A549 treated with CORT108297 at 1 μM for 4 hours (cell line): ENCODE measurements at places on chromosomes 11 and 22. TPM values are rescaled to one million over a fixed set of nuclear protein-coding genes. Genes with fewer than 3 reads are reported as not detected.

Gene EIF3F
- total RNA-seq, result 325 to 401 TPM (median 339 TPM) in 5 replicates

Gene SPECC1L
- 12.0 to 15.6 TPM (median 14.4 TPM) in 5 replicates for total RNA-seq

Gene HIPK3
- 12.2 to 17.8 TPM (median 15.2 TPM) in 5 replicates for total RNA-seq

Gene RIBC2
- total RNA-seq, result 1.9 to 3.1 TPM (median 2.3 TPM) in 5 replicates

Gene ADAMTS8
- 0.37 to 0.66 TPM (median 0.53 TPM) in 5 replicates for total RNA-seq
